ENCODE measurements at places on chromosomes 3 and 15.

- no peak for DNase-seq
Observed at GRCh38 chr3:63687278-63688225, 35.1 kb downstream of the SNTN start.

- DNase-seq: no peak
Observed at GRCh38 chr15:98146031-98146820, 185.7 kb downstream of the ARRDC4 start.

DNA sequence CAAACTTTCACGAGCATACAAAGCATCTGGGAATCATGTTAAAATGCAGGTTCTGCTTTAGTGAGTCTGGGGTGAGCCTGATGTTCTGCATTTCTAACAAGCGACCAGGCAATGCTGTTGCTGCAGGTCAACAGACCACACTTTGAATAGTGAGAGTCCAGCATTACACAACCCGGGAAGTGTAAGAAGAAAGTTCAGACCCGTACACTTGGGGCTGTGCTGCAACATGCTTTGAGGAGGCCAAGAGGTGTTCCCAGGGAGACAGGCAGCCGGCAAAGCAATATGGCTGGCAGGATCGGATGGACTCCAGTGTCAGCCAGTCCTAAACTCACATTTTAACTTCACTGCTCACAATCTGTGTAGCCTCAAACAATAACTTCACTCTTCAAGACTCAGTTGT, 134.2 kb downstream of the LIPC start:
- DNase-seq: no peak

DNA sequence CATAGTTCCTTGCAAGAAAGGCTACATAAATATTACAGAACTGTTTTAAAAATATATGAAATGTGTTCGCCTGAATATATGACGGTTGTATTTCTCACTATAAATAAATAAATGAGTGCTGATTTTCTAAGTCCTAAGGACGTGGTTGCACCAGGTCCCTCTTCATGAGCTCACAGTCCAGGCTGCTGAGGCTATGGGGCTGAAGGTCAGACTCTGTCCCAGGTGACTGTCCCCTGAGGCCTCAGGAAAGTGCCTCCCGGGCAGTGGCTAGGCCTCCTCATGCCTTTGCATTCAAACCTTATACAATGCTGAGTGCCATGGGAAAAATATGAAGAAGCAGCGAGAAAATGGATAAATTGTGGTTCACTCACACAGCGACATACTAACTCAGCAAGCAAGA, 43.5 kb upstream of the SSR3 start:
- DNase-seq: no peak

GRCh38 chr3:4711680-4711992, 218.5 kb downstream of the ITPR1 start:
- no peak for DNase-seq

DNA sequence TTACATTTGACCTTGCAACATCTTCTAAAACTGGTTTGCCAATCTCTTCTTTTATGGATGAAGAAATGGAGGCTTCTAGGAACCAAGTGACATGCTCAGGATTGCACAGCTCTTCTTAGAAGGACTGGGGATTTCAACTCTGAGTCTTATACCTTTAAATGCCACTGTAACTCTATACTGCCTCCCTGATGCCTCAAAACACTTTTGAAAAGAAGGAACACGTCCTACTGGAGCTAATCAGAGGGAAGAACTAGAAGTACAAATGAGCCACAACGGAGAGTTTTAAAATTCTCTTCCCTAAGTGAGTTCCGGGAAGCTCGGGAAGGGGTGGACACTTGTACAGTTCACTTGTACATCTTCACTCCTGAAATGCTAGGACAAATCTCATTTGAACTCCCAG, 949 bp upstream of the MITF start:
- no peak for DNase-seq
